NCI-H1105 treated with DMSO at 0.1 percent for 48 hours (cell line): ENCODE measurements at places on chromosomes 4 and X.

- no peak for DNase-seq
These were observed 217.5 kb downstream of the BANK1 start for GRCh38 chr4:102007959-102008425.

DNA sequence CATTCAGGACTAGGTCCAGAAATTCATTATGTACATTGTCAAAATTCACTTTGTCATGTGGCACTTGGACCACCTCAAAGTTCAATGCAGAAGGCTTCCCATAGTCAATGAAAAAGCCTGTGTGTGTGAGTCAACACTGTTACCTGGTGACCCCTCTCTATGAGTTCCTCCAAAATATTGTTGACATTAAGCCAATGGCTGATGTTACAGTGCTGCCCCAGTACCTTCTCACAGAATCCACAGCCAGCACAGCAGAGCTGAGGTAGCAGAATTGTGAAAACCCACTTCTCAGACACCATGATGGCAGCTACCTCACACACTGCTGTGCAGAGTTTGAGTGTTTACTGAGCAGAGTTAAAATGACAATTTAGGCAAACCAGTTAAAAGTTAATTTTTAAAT lies 22.4 kb upstream of the UGT2B4 start:
- no peak for DNase-seq

GRCh38 chr4:7342223-7343080 lies 92.3 kb downstream of the PSAPL1 start:
- no peak for DNase-seq

GRCh38 chrX:118499295-118499694 lies 3.7 kb downstream of the DOCK11 start:
- no peak for DNase-seq

GRCh38 chrX:8323356-8323755 lies 141.3 kb upstream of the VCX3B start:
- no peak for DNase-seq

GRCh38 chrX:39582091-39582490 lies 515.7 kb downstream of the BCOR start:
- DNase-seq: no peak
